Tracheal epithelial cell (primary cell): ENCODE measurements at places on chromosomes 4 and X. TPM values are rescaled to one million over a fixed set of nuclear protein-coding genes. Genes with fewer than 3 reads are reported as not detected.

Gene ENPP6
- not detected in 2 replicates for total RNA-seq

Gene PRDX4
- total RNA-seq, result 166 and 230 TPM in 2 replicates

Gene NR0B1
- 0.24 TPM in 1 of 2 replicates, not detected in the other for total RNA-seq

Gene FMR1NB
- not detected in 2 replicates for total RNA-seq

Gene FATE1
- not detected in 2 replicates for total RNA-seq

Gene PF4V1
- 2.7 TPM in 1 of 2 replicates, not detected in the other for total RNA-seq

Gene TLR2
- total RNA-seq, result 9.0 and 101 TPM in 2 replicates

Gene FAM184B
- total RNA-seq, result not detected in 2 replicates

Gene CYLC1
- total RNA-seq, result not detected in 2 replicates

Gene XG
- 0.85 and 1.9 TPM in 2 replicates for total RNA-seq

Gene ALAS2
- total RNA-seq, result not detected in 2 replicates

Gene IL2
- total RNA-seq, result not detected in 2 replicates

Gene SCML1
- 5.5 and 6.7 TPM in 2 replicates for total RNA-seq

Gene GSX2
- not detected in 2 replicates for total RNA-seq

Gene PLS3
- total RNA-seq, result 243 and 337 TPM in 2 replicates

Gene SLC10A4
- 0.21 TPM in 1 of 2 replicates, not detected in the other for total RNA-seq

Gene TAF7L
- total RNA-seq, result 0.21 and 0.24 TPM in 2 replicates

Gene RBM46
- total RNA-seq, result under 0.01 and 0.43 TPM in 2 replicates

Gene SMIM10
- under 0.01 TPM in 1 of 2 replicates, not detected in the other for total RNA-seq

Gene F9
- not detected in 2 replicates for total RNA-seq

Gene TRIM2
- 14.5 and 23.1 TPM in 2 replicates for total RNA-seq

Gene SPIN2B
- 1.1 and 2.9 TPM in 2 replicates for total RNA-seq

Gene ODAPH
- 0.96 TPM in 1 of 2 replicates, not detected in the other for total RNA-seq

Gene GUCY1A1
- 0.64 and 4.8 TPM in 2 replicates for total RNA-seq

Gene APELA
- not detected in 2 replicates for total RNA-seq

Gene AFM
- not detected in 2 replicates for total RNA-seq
